ENCODE measurements at places on chromosomes 16 and 17.

- no peak for DNase-seq
Observed at GRCh38 chr16:86771506-86772460, 193.4 kb downstream of the FOXL1 start.

- no peak for DNase-seq
Observed at GRCh38 chr17:77405867-77406732, 265.3 kb downstream of the SEC14L1 start.

DNA sequence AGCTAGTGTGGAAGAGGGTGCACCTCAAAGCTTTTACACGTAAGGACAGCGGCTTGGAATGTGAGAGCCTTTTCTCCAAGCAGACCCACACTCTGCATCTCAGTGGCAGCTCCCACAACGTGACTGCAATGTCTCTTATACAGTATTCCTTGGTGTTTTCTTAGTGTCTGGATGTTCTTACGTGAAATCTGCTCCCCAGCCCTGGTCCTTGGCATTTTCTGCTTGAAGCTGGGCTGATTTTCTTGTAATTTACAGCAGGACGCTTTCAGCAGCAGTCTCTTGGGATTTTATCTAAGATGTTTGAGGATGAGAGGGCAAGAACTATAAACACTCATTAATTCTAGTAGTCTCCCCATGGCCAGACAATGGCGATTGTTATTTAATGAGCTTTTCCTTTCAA, 12.1 kb upstream of the POLR3E start:
- no peak for DNase-seq

DNA sequence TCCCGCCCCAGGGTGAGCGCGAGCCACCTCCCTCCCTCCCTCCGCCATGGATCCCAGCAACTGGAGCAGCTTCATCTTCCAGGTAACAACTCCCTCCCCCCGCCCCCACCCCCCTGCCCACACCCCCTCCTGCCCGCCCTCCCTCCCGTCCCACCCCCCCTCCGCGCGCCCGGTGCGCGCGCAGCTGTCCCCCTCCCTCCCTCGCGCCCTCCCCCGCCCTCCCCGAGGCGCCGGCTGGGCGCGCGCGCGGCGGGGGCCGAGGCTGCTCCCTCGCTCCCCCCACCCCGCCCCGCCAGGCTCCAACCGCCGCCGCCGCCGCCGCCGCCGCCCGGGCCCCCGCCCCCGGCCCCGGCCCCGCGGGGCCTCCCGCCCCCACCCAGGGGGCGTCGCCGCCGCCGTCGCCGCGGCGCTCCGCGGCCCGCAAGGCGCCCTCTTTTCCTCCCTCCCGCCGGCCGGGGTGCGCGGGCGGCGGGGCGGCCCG, at the start of gene MAZ:
Gene MAZ, plus strand, starts transcription at position 431 of the 481 bp plus-strand sequence. CDS start 173 bp downstream, outside the sequence.
- no peak for DNase-seq

GRCh38 chr16:20628213-20628612, 52.0 kb upstream of the ACSM2B start:
- no peak for DNase-seq

DNA sequence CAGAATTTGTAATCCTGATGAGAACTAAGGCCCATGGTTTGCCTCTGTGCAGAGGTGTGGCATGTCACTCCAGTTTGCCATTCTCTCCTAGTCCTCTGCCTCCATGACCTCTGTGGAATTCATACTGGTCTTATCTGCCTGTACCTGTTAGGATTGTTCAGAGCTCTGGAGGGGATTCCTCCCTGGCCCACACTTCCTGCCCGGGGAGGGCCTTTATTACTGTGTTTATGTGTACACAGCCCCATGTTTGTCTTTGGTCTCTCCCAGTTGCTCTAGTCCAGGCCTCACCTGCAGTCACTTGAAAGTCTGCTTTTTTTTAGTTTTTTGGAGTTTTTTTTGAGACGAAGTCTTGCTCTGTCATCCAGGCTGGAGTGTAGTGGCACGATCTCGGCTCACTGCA, 36.4 kb downstream of the RHBDL3 start:
- no peak for DNase-seq

DNA sequence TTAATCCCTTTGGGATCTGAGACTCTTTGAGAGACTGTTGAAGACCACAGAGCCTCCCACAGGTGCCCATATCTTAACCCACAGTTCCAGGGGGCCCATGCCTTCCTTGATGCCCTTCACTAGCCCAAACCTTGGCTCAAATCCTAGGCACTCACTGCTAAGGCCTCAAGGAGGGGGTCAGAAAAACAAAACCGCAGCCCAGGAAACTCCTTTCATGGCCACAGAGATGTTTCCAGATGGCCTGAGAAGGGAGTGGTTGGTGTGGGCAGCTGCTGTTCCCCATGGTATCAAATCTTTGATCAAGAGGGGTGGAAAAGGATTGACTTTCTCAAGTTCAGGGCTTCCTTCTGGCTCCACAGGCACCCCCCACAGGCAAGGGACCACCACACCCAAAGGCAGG, 44.7 kb downstream of the CDH1 start:
- no peak for DNase-seq

GRCh38 chr16:19112099-19112407, 1.7 kb upstream of the ITPRIPL2 start:
- DNase-seq, result no peak

DNA sequence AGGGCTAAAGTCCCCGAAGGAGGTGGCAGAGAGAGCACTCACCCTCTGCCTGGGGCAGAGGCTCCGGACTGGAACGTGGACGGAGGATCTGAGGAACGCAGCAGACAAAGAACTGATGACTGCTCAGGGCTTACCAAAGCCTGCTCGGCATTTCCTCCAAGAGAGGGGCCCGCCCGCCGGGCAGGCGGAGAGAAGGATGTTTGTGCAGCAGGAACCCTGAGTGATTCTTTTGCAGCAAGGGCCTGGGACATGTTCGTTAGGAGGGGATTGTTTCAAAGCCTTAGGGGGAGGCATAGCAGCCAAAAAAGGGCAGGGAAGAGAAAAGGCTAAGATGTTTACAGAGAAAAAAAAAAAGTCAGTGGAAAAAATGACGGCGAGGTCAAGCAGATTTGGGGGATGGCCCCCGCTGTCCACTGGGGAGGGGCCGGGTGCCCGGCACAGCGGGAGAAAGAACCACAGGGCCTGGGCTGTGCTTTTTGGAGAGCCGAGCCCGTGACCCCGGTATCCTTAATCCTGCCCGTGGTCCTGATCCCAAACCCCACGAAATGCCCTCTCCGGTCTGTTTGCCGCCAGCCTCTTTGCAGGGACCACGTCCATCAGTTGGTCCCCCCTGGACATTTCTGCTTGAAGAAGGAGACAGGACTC, 129.3 kb downstream of the NTN1 start:
- no peak for DNase-seq

DNA sequence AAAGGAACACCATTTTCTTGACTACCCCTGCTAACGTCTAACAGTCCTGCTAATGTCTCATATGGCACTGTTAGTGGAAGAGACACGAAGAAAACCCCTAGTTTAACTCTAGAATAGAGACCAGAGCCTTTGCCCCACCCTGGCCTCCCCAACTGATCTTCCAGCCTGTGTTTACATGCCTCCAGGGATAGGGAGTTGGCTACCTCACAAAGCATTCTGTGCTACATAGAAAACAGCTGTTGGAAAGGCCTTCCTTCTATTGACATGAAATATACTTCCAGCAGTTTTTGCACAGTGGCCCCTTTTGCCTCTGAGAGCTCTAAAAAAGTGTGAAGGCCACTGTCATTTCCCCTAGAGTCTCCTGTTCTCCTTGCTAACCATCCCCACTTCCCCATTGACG, 73.1 kb downstream of the ASIC2 start:
- DNase-seq, result no peak

GRCh38 chr16:53991754-53992378, 287.9 kb downstream of the FTO start:
- no peak for DNase-seq
